ENCODE measurements at places on chromosomes 12 and 14.
A peak's percentile ranks its signal among the peaks of the same experiment; 100 is the strongest.

DNA sequence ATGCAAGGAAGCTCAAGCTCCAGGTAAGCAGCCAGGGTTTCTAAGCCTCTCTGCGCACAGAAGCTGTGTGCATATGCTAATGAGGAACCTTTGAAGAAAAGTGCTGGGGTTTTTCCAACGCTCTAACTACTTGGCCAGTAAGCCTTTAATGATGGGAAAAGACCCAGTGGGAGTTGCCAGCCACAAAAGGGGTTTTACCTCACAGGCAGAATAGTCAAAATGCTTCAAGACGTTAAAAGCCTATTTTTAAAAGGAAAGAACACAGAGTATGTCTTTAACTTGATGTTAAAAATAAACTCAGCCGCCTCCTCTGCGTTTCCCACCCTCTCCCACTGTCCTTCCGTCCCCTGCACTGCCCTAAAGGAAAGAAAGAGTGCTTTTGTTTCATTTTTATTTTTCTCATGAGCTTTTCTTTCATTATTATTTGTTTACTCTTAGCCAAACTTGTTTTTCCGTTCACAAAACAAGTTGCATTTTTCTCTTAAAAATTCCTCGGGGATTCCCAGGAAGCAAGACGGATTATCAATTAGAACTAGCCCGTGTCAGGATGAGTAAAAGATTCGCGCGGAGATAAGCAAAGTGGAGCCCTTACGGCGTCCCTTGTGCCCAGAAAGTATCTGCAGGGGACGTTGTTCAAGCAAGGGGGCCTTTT is 209.8 kb upstream of the NUDT4 start:
- DNase-seq = peak; percentile 20

DNA sequence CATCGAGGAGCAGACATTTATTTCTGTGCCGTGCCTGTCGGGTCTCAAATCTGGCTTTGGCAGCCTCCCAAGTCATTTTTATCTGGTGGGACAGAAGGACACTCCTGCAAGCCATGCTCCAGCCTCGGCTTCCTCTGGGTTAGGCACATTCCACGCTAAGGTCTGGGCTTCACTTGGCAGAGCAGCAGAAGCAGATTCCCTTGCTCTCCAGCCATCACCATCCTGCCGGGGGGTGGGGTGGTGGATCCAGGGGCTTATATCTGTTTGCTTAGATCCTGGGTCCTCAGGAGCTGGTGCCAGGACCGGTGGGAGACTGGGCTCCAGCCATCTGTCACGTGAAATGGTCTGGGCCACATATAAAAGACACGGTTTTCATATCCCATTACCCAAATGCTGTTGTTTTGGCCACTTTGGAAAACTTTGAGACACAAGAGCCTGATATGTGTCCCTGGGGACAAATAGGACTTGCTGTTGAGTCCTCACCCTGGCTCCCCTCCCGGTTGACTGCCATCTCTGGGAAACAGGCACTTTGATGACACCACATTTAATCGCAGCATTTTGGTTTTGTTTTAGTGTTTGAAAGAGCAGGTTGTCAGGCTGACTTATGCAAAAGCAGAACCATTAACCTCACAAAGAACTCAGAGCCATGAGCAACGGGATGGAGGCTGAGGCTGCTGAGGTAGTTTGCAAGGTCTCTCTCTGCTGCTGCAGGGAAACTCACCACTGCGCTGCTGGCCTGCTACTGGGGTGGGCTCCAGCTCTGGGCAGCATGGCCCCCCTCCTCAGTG is 69.6 kb upstream of the PRMT8 start:
- DNase-seq = no peak

DNA sequence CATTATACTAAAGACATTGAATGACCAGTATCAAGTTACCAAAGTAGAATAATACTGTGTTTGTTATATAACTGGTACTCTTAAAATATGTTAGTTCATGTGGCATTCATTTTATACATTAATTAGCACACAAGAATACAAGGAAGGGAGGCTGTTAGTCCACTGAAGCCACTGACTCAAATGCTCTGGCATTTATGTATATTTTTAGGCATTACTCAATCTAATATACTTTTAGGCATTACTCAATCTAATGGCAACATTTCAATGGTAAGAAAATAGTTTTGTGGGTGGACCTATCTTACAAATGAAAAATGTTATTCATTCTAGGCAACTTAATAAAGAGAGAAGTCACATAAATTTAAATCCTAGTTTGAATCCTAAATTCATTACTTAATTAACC is 874.4 kb upstream of the USP15 start:
- DNase-seq = no peak

GRCh38 chr12:68538726-68539614 is 71.7 kb upstream of the RAP1B start:
- peak; percentile 52 for DNase-seq

DNA sequence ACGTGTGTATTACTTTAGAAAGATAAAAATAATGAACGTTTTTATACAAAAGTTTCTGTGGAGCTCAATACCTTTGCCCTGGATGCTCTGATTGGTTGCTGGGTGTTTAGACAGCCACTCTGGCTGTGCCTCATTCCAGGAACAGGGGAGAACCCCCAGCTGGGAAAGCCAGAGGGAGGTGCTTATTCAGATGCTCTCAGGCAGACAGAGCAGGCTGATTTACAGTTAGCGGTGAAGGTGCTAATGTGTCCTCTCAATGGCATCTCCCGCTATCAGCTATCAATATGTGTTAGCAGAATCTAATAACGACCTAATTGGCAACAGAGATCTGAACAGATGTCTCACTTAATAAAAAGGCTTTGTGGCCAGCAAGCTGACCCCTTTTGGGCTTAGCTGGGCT is 402.3 kb downstream of the NUAK1 start:
- DNase-seq = no peak

- DNase-seq = no peak
These were observed 115.9 kb downstream of the BCL11B start for GRCh38 chr14:99156090-99156425.

DNA sequence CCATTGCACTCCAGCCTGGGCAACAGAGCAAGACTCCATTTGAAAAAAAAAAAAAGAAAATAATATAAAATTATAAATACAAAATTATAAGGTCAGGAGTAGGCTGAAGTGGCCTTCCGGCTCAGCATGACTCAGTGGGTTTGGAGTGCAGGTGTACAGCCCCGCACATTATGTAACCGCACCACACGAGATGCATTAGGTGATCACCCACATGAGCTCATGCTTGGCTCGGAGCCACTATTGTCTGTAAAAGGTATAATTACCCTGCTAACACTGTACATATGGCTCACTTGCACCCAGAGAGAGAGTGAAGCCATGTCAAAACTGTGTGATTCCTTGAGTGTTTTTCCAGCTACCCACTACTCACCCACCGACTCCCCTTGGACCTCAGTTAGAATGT is 557.0 kb downstream of the SLC6A15 start:
- DNase-seq = no peak

- DNase-seq = no peak
These were observed 68.6 kb downstream of the RFLNA start for GRCh38 chr12:124363353-124363965.

GRCh38 chr12:40226705-40227104 is 1.9 kb downstream of the LRRK2 start:
- no peak for DNase-seq

GRCh38 chr14:83816761-83817160 is 1713.2 kb upstream of the FLRT2 start:
- no peak for DNase-seq

DNA sequence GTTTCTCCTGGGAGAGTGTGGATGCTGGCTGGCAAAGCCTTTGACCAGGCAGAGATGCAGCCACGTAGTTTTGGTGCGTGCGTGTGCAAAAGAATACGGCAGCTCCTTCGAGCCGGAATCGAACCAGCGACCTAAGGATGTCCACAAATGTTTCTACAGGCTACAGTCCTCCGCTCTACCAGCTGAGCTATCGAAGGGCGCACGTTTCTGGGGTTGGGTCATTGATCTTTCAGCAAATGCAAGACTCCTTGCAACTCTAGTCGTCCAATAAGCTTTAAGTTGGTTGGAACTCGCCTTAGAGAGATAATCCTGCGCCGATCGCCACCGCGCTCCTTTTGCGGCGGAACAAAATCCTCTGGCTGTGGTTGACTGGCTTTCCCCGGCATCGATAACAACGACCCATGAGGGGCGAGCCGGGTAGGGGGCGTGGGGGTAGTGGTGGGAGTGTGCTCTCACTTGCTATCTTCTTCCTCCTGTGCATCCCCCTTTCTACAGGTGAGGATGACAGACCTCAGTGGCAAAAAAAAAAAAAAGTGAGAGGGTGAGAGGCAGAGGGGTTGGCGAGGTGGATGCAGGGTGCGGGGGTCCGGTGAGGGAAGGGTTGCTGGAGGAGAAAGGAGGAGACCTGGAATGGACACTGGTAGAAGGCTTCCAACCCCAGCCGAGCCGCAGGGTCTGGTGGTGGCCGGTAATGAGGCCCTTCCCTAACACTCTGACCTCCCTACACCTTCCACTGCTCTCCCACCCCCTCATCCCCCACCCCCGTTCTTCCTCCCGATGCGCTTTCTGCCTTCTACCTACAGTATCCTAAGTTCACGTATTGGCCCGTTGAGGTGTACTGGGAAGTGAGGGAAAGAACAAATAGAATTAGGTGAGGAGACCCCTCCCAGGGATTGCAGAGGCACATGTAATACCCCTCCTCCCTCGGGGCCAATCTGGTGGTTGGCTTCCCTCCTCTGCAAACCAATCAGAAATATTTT is 11.8 kb upstream of the OR6S1 start:
- peak; percentile 53 for DNase-seq

DNA sequence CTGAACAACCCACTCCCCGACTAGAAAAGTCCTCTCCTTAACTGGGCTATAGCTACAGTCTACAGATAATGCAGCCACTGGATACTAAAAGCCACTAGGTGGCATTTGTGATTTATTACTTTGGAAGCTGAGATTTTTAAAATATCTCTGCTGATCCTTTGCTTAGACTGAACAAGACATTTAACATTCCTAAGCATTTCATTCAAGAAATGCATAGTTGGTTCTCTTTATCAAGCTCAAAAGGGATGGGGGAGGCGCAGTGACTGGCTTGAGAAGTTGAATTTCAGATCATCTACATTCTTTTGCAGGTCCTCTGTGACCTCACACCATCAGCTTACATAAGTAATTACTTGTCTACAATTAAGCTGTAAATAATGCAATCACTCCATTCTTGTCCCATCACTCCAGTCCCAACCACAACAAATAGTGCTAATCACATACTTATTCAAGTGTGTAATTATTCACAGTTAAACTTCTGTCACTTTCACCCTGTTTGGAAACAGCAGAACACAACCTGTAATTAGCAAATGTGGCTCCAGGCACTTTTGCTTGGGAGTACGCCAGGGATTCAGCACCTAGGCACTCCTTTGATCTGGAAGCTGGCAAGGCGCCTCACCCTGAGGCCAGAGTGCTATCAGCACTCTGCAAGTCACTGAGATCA is 203.6 kb downstream of the NOVA1 start:
- no peak for DNase-seq

- DNase-seq = no peak
These were observed 15.3 kb upstream of the LYZ start for GRCh38 chr12:69332815-69333358.

GRCh38 chr14:80764496-80764895 is 177.0 kb downstream of the CEP128 start:
- DNase-seq = no peak

GRCh38 chr12:113030875-113031525 is 25.5 kb upstream of the DTX1 start:
- DNase-seq = no peak

GRCh38 chr14:38079268-38079667 is 128.4 kb upstream of the SSTR1 start:
- no peak for DNase-seq

GRCh38 chr12:121404734-121405133 is 4.8 kb downstream of the RNF34 start:
- no peak for DNase-seq

DNA sequence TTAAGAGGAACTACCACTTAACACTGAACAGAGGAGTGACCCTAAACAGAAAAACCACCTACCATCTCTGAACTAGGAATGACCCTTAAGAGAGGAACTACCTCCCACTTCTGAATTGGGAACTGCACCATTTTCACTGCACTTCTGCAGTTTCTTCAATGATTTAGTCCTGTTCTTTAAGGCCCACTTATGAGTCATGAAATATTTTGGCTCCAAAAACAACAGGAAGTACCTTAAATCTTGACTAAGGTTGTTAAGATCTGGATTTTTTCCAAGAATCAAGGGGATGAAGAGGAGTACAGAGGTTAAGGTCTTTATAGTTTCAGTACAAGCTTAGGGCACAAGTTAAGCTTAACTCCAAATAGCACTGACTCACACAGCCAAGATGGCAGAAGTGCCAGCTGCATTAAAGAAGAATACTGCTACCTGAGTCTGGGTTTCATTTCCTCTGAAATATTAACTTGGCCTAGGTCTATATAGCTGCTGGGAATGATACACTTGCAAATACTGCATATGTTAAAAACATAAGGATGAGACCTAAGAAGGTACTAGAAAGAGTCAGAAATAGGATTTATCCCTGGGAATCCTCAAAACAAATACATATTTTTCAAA is 4.2 kb downstream of the NPC2 start:
- DNase-seq = no peak

GRCh38 chr12:106903241-106903945 is 52.3 kb upstream of the TMEM263 start:
- peak; percentile 71 for DNase-seq

GRCh38 chr12:49503674-49504180 is 35.1 kb upstream of the KCNH3 start:
- DNase-seq = no peak

DNA sequence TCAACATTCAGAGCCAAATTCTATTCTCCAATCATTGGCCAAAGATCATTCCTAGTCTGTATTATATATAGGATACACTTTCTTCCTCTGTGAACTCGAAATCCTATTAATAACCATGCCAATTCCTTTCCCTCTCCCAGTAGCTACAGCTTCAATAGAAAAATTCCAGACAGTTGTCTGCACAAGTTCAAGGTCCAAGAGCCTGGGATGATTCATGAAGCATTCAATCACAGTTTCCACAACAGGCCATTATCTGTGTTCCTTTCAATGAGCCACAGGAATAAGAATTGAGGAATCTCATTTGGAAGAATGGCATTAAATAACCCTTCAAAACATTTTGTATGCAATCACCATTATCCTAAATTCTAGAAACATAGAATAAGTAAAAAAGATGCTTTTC is 437.4 kb downstream of the RMST start:
- DNase-seq = no peak

GRCh38 chr12:9156119-9156518 is 40.4 kb upstream of the A2M start:
- no peak for DNase-seq

DNA sequence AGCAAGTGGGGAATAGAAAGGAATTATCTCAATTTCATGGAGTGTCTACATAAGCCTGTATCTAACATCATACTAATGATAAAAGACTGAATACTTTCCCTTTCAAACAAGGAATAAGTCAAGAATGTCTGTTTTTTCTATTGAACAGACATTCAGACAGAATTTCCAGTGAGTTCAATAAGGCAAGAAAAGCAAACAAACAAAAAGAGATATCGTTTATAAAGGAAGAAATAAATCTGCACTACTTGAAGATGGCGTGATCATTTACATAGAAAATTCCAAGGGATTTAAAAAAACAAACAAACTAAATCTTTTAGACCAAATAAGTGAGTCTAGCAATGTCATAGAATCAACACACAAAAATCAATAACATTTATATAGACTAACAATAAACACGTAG is 273.1 kb upstream of the FOXG1 start:
- DNase-seq = no peak

- DNase-seq = no peak
These were observed 59.6 kb downstream of the GNS start for GRCh38 chr12:64699504-64700115.

- DNase-seq = no peak
These were observed 10.1 kb upstream of the CCDC197 start for GRCh38 chr14:93986955-93987354.

Data from stimulated activated CD4-positive, alpha-beta T cell treated with anti-CD3 and anti-CD28 coated beads, Interleukin-4, amount 100 ng/mL, for 4 hours (primary cell).